ENCODE measurements at places on chromosomes 11 and 22.

DNA sequence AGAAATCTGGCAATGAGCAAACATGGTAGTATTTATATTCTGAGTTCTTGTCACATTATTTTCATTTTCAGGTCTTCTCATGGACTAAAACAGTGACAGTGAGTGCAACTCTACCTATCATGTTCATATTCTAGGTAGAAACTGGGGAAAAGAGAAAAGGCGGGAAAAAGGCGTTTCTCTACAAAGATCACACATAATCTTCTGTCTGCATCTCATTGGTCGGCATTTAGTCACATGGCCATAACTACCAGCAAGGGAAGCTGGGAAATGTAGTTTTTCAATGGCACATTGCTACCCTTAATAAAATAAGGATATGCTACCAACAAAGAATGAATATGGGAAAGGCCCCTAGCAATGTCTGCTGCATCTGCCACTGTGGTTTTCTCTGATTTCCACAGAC, 57.6 kb upstream of the B3GAT1 start:
- no peak for DNase-seq

DNA sequence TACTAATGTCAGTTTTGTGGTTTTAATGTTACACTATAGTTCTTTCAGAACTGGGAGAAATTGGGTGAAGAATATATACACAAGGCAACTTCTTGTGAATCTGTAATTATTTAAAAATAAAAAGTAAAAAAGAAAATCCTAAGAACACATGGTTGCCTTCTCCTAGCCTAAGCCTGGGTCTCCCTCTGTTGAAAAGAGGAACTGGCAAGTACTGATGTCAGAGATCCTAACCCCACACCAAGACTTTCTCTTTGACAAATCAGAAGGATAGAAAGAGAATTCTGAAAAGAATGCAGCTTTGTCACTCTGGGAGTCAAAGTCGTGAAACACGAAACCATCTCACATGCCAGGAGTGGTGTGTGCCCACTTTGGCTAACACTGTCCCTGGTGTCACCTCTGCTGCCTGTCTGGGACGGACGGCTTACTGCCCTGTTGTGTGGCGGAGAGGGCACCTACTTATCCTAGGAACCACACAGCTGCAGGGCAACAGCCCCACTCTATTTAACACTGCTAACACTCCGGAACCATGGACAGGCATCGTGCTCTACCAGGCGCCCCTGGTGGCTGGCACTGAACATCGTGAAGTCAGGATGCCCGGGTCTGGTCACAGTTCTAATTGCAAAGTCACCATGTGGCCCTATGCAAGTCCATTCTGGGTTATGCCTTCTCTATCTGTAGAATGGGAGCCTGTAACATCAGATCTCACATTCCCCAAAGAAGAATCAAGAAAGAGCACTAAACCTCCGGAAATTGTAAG, 108.7 kb upstream of the CD82 start:
- DNase-seq: no peak

DNA sequence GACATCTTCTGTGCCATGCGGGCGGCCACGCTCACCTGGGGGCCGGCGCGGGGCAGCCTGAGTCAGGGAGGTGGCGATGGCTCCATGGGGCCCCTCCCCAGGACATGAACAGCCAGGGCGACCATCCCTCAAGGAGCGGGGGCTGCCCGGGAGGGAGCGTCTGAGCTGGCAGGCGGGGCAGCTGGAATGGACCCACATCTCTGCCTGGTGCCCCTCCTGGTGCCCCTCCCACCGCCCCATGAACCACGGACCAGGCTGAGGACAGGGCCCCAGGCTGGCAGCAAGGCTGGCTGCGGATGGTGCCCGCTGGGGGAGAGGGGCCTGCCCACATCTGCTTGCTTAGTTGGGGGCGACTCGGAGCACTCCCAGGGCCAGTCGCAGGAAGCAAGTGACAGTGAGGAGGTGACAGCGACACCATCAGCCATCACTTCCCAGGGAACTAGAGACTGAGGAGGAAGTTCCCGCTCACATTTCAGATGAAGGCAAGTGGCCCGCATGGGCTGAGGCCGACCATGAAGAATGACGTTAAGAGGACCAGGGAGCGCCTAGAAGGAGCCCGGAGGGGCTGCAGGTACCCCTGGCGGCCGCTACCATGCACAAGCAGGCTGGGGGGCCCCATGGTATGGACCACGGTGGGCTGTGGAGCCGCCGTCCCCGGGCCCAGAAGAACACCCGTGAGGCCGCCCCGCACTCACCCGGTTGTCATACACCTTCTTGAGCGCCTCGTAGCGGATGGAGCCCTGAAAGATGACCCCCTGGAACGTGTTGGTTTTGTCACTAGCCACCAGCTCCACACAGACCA, 37.3 kb downstream of the KIAA0930 start:
- DNase-seq: no peak

GRCh38 chr22:26734339-26735018, 77.1 kb downstream of the MIAT start:
- no peak for DNase-seq

GRCh38 chr11:133967599-133968238, 11.0 kb upstream of the IGSF9B start:
- no peak for DNase-seq

DNA sequence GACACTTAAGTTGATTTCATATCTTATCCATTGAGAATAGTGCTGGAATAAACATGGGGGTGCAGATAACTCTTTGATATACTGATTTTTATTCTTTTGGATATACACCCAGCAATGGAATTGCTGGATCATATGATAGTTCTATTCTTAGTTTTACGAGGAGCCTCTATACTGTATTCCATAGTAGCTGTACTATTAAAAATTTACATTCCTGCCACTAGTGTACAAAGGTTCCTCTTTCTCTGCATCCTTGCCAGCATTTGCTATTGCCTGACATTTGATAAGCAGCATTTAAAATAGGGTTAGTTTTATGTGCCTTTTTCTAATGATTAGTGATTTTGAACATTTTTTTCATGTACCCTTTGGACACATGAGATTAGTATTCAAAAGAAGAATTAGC, 554.2 kb downstream of the JRKL start:
- DNase-seq: no peak

DNA sequence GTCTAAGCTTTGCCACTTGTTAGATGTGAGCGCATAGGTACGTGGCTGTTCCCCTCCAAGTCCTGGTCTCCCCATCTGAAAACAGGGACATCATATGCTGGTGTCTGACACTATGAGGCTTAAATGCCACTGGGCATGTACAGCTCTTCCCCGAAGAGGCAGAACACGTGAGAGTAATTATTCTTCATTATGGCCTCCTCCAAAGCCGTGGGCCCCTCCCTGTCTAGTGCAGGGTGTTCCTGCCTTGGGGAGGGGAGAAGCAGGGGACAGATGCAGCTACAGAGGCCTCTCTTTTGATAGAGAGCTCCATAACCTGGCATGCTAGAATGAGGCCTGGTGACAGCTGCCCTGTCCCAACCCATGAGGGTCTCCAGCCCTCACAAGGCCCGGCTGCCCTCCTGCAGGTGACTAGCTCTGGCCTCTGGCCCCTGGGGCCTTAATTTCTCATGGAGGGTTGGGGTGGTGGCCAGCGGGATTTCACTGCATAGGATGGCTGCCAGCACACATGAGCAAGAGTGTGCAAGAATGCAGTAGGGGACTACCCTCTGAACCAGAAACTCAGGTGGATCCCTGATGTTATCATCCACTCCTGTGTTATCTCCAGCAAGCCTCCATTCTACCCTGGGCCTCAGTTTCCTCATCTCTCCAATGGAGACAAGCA, 334.6 kb downstream of the MN1 start:
- DNase-seq: no peak

GRCh38 chr11:102850973-102851745, 7.8 kb upstream of the MMP3 start:
- DNase-seq: no peak

DNA sequence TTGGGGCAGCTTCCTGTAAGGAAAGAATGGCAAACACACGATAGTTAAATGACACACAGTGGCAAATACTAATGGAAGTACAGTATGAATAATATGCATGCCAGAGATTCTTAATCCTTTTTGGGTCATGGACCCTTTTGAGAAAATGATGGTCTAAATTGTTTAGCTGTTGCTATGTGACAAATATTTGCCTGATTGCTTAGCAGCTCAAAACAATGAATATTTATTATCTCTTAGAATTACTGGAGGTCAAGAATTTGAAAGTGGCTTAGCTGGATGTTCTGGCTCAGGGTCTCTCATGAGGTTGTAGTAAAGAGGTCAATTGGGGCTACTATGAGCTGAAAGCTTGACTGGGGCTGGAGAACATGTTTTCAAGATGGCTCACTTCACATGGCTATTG, 69.7 kb downstream of the FANCF start:
- DNase-seq: no peak
